ENCODE measurements at places on chromosomes 7 and 10.

DNA sequence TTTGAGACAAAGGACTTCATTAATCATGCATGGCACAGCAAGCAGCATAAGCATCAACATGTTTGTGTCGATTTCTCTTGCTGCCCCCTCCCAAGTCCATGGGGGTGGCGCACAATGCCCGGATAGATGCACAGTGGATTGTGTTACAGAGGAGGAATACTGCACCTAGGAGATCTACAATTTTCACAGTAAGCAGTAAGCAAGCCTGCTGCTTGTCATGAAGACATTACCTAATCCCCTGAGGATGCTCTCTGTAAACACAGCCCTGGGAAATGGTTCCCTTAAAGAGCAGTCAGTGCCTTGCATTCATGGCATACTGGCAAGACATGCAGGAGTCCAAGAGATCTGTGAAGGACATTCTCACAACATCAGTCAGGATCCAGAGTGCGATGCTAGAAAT, 137.7 kb downstream of the ETV1 start:
- DNase-seq = no peak

- no peak for DNase-seq
Observed at GRCh38 chr10:114545071-114545470, 113.0 kb downstream of the ABLIM1 start.

DNA sequence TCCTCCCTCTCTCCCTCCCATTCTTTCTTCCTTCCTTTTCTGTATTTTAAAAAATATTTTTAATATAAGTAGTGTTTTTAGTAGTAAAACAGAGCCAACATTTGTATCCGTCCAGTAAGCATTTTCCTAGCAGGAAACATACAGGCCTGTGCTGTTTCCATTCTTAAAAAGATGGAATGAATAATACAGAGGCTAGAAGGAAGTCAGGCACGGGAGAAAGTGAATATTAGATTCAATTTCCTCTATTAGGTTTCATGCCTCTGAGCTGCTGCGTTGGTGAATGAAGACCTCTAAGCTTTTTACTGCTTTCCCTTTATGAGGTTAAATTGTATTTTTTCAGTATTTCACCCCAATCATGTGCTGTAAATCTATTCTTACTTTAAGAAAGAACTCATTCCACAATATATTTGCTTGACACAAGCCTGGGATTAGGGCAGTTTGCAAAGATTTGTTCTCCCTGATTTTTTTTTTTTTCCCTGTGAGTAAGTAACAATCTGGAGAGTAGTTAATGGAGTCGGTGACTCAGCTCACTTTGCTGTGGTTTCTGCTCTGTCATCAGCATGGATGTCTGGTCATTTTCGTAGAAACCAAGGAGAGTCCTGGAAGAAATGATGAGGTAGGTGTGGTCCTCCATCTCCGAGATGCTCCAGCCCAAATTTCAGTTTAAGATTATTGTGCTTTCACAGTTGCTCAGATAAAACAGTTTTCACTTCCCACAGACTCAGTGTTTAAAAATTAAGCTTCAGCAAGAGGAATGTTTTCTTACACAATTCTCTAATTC, 76.1 kb upstream of the PITRM1 start:
- no peak for DNase-seq

GRCh38 chr10:19048489-19048888, at the start of gene MALRD1:
MALRD1 (plus strand) TSS chr10:19048801; CDS start chr10:19048939, 138 bp downstream.
- no peak for DNase-seq

- no peak for DNase-seq
Observed at GRCh38 chr10:73974309-73974946, 23.5 kb upstream of the VCL start.

DNA sequence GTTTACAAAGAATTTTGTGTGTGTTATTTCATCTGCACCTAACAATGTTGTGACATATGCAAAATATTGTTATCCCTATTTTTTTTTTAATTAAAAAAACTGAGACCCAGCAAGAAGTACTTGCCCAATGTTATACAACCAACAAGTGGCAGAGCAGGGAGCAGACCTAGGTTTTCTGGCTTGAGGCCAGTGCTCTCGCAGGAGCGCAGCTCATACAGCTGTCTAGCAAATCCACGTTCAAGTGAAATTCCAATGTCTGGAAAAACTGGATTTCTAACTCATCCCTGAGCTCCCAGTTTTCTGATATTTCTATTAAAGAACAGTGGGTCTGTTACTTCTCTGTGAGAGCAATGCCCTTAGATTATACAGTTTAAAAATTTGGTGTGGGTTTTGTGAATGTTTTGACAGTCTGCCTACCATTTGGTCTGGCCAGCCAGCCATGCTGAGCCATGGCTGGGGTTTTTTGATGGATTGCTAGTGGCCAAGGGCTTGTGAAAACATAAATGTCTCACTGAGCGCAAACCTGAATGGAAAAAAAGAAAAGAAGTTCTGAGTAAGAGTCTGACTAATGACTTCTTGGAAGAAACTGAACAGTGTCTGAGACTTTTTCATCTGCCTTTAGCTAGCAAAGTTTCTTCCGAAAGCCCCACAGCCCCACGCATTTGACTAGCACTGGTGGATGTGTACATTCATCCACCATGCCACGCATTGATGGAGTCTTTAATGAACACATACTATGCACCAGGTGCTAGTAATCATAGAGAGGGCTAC, 15.4 kb upstream of the PRF1 start:
- no peak for DNase-seq
